Activated CD4-positive, alpha-beta memory T cell treated with anti-CD3 and anti-CD28 coated beads, Interleukin-2, amount 10 ng/mL, durations not matched to agents 7 days and 5 days (primary cell): ENCODE measurements at places on chromosomes 1 and 21.

DNA sequence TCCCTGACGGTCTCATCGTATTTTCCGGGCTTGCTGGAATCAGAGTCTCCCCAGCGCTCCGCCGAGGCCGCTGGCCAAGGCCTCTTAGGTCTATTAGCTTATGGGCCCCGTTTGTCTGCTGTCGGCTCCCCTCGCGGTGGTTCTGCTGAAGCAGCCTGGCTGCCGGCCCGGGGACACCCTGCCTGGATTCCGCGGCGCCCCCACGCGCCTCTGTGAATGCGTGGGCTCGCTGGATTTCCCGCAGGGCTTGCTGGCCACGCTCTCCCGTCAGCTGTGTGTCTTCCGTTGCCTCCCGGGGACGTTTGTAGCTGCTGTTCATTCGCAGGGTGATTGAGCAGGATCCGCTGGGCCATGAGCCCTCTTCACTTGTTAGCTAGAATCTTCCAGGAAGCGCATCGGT, 8.4 kb downstream of the LRRC3 start:
- DNase-seq = no peak

GRCh38 chr1:30449428-30450147, 273.8 kb downstream of the MATN1 start:
- no peak for DNase-seq

DNA sequence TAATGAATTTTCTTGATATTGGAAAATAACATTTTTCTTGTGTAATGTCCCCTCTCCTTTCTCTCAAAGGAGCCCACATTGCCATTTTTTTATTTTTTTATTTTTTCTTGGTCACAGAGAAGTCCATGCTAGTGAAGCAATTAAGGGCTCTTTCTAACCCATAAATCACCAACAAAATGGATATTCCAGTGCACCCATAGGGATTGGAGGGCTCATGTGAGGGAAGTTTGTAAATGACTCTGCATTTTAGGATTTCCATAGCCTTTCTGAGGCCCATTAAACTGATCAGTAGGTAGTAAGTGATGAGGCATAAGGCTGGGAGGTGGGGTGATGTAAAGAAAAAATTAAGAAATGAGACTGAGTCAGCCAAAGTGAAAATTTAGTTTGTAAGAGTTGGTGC, 55.9 kb upstream of the JAK1 start:
- DNase-seq = no peak

DNA sequence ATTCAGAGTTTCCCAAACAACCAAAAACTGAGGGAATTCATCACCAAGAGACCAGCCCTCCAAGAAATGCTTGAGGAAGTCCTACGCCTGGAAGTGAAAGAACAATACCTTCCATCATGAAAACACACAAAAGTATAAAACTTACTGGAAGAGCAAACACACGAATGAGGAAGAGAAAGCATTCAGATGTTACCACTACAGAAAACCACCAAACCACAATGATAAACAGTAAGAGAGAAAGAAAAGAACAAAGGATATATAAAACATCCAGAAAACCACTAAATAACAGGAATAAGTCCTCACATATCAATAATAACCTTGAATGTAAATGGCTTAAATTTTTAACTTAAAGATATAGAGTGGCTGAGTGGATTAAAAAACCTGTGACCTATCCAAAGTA, 58.5 kb upstream of the BCL10 start:
- no peak for DNase-seq

GRCh38 chr1:181160998-181161870, 72.7 kb downstream of the IER5 start:
- DNase-seq = no peak

- DNase-seq = no peak
Observed at GRCh38 chr1:7265771-7266371, 480.6 kb downstream of the CAMTA1 start.
